ENCODE measurements at places on chromosomes 16 and 17.

GRCh38 chr17:75412455-75413317 is 7.2 kb upstream of the GRB2 start:
- peak; percentile 75 for DNase-seq

DNA sequence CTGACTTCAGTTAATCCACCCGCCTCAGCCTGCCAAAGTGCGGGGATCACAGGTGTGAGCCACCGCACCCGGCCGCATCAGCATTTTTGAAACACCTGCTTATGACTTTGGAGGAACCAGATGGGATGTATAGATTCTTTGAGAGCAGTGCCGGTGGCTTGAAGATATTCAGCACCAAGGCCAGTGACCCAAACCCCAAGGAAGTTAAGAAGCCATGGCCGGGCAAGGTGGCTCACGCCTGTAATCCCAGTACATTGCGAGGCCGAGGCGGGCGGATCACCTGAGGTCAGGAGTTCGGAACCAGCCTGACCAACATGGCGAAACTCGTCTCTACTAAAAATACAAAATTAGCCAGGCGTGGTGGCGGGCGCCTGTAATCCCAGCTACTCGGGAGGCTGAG is 43.9 kb downstream of the TRARG1 start:
- DNase-seq: no peak

DNA sequence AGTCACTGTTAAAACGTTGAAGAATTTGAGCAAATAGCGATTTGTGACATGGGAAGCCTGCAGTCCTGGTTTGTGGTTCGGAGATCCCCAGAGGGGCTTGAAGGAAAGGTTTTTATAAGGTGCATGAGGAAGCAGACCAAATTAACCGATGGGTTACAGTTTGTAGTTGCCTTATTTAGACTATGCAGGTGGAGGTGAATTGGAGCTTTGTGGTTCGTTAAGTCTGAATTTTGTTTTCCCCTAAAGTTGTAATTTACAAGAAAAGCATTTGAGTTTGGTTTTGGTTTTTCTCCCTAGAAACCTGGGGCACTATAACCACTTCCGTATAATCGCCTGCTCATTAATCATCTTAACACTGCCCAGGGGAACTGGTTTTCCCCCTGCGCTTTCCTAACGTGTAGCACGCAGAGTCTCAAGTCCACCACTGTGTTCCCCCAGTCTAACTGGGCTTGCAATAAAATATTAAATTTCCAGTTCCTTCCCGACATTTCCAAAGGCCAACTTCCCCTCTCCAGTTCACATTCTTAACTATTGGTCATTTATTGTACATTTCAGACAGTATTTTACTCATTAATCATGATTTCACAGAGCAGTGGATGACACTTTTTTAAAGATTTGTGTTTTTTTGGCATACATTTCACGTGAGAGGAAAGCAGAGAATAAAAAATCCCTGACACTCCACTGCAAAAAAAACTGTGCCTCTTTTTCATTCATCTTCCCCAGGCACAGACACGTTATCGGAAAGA is 932 bp downstream of the ZNF267 start:
- DNase-seq: no peak

GRCh38 chr17:50603340-50603739 is 31.3 kb upstream of the ABCC3 start:
- DNase-seq: no peak

- DNase-seq: no peak
These were observed 16.2 kb upstream of the MRC2 start for GRCh38 chr17:62611292-62611691.

DNA sequence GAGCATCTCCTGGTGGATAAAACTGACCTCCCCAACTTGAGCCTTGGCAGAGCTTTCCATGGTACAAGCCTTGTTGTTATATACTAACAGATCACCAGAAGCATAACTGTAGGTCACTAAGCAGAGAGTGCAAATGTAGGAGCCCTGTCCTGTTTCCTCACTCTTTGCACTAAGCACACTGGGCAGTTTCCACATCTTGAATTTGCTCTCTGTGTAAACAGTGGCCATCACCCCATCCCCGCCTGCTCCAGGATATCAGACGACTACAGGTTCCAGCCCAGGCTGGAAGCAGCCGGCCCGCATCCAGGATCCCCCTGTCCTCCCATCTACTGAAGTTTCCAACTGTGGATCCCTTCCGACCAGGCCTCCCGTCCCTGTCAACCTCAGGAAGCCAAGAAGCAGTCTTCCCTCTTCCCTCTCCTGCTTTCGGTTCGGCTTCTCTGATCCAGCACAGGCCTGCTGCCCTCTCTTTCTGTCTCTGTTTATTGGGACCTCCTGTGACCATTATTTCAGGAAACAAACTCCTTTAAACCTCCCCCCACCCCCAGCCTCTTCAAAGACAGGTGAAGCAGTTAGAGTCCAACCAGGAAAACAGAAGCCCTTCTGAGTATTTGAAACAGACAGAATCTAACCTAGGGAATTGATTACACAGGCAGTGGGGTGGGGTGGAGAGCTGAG is 22.6 kb upstream of the CACNG4 start:
- peak; percentile 26 for DNase-seq

- no peak for DNase-seq
These were observed 12.4 kb downstream of the SLFN5 start for GRCh38 chr17:35255316-35255715.

DNA sequence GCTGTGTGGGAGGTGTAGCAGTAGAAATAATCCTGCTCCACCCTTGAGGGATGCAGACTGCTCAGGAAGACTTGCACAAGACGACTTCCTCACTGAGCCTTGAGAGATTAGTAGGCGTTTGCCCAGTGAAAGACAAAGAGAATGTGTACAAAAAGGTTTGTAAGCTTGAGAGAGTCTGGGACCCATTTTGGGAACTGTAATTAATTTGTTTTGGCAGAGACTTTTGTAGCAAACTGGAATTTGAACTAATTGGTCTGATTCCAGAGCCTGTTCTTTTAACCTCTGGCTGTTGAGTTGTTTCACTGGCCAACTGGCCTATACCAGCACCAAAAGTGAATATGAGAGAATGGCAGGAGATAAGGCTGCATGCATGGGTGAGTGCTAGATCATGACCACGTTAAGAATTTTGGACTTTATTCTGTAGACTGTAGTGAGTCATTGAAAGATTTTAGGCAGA is 75.5 kb downstream of the AATF start:
- no peak for DNase-seq

DNA sequence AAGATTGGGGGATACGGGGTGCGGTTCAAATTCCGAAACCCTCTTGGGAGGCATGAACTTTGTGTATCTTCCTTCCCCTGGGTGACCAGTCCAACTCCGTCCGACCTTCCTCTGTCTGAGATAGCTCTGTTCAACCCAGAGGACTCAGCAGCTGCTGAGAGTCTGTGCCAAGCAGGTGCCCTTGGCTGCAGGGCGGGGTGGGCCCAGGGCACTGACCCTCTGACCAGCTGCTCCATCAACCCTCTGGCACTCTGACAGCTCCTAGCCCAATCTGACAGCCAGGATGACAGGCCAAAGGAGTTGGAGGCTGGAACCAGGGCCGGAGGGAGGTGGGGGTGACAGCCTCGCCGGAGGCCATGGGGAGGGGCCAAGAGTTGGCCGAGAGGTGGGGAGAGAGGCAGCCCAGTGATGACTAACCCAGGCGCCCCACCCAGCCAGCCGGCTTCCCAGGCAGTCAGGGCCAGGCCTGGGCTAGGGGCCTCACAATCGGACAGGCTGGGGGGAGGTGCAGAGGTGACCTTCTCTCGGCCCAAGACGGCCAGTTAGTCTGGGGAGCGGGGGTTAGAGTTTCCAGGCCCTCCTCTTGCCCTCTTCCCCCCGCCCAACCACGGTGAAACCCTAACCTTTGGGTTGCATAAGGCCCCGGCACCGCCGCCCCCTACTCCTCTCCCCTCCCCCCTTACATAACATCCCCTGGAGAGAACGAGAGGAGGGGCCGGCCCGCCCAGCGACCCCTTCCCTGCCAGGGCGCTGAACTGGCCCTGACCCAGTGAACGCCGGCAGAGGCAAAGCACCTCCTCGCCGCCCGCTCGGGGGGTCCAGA is 5.0 kb upstream of the TLCD2 start:
- DNase-seq: peak; percentile 89

DNA sequence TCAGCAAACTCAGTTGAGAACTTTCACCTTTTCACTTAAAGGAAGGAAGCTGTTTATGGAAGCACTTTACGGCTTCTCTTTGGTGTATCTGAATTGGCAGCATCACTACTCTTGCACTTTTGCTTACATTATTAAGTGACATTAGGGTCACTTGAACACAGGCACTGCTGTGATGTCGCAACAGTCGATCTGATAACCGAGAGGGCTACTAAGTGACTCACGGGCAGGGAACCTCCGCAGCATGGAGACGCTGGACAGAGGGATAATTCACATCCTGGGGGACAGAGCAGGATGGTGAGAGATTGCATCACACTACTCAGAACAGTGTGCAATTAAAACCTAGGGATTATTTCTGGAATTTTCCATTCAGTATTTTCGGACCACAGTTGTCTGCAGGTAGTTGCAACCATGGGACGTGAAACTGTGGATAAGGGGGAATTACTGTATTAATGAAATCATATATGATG is 56.5 kb downstream of the DNAH2 start:
- DNase-seq: no peak

- DNase-seq: no peak
These were observed 2.0 kb downstream of the RBBP6 start for GRCh38 chr16:24541233-24541933.

DNA sequence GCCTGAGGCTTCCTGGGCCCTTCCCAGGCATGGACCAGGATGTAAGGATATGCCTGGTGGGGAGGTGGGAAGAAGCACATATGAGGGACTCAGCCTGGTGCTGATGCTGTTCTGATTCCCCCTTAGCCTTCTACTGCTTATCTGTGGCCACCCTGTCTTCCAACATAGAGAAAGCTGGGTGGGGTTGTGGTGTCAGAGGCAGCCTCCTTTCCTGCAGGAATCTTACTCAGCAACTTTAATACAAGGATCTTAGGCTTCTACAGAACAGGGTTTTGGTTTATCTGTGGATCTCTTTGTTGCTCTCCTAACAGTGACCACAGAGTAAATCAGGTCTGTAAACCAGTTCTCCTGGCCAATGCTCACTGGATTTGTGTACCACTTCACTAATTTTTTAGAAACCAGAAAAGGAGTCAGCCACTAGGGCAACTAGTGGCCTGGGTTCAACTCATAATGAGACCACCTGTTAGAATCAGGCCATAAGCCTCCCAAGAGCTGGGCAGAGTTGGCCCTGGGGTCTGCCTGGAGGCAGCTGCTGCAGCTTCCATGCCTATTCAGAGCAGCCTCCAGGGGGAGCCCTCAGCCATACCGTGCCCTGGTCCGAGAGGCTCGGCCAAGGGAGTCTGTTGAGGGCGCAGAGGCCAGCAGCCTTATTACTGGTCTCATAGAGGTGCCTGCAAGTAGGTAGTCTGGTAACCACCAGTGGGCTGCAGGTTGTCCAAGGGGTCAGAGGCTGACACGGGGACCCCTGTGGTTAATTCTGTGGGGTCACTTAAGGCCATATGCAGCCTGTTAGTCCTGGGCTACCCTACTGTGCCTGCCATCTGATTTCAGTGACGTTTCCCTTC is 7.1 kb downstream of the HAS3 start:
- no peak for DNase-seq

GRCh38 chr16:71778780-71779179 is 29.9 kb downstream of the AP1G1 start:
- DNase-seq: no peak

GRCh38 chr16:75323933-75324332 is 72.5 kb upstream of the BCAR1 start:
- no peak for DNase-seq

DNA sequence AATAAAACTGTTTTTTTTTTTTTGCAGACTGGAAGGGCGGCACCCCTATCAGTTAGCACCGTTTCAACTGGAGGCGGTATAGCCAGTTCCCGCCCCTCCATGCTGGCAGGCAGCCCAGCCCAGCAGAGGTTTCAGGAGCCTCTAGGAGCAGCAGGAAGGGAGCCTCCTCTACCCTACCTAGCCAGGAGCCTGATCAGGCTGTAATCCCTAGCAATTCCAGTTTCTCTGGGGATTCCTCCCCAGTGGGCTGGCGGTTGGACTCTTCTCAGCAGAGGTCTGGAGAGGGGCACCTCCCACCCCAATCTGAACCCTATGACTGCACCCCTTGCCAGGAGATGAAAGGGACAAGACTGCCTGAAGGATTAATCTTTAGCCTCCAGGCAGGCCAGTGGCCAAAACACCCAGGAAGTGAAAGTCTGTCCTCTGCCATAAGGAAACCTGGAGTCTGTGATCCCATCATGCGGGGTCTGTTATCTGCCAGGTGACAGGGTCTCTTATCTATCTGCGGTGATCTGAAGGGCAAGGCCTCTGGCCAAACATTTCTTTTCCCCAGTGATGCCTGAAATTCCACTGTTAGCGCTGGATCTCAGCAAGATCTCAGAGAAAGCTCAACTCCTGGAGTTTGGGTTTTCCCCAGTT is 4.9 kb upstream of the CDH1 start:
- no peak for DNase-seq

- DNase-seq: no peak
These were observed 226.7 kb downstream of the KATNIP start for GRCh38 chr16:27776556-27777225.

DNA sequence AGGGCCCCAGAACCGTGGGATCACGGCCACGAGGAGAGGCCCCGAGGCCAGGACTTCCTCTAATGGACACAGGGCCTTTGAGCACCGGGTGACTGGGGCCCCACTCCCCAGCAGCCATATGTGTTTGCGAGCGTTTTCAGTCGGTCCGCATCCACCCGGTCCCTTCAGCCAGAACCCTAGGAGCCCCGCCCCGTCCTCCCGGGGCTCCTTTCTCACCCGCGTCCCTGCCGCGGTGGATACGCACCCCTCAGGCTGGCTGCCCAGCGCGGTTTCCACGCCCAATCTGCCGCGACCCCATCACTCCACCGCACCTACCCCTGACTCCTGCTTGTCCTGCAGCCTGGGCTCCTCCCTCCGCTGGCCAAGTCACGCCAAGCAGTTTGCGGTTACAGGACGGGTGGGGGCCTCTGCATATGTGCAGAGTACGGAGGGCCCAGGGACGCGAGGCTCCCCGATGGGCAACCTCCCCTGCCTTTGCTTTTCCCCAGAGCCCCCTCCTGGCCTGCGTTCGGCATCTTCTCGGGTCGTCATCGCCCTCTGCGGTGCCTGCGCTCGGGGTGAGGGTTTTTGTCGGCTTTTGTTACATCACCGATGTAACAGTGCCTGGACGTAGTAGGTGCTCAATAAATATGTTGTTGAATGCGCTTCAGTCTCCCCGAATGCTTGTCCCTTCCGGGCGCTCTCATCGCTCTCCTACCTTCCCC is 1.0 kb upstream of the TTYH2 start:
- DNase-seq: peak; percentile 70

- DNase-seq: no peak
These were observed 5.2 kb upstream of the PIPOX start for GRCh38 chr17:29037739-29038084.
